ENCODE measurements at places on chromosomes 7 and 10.

- no peak for DNase-seq
These were observed 70.2 kb upstream of the PODXL start for GRCh38 chr7:131626643-131627042.

- no peak for DNase-seq
These were observed 202.8 kb downstream of the CREB5 start for GRCh38 chr7:28615091-28615490.

- no peak for DNase-seq
These were observed 170.2 kb upstream of the HABP2 start for GRCh38 chr10:113382691-113383090.

GRCh38 chr7:69951458-69951857 is 353.2 kb downstream of the AUTS2 start:
- DNase-seq, result no peak

- peak; percentile 59 for DNase-seq
These were observed 71.4 kb downstream of the NEURL1 start for GRCh38 chr10:103564776-103565520.

DNA sequence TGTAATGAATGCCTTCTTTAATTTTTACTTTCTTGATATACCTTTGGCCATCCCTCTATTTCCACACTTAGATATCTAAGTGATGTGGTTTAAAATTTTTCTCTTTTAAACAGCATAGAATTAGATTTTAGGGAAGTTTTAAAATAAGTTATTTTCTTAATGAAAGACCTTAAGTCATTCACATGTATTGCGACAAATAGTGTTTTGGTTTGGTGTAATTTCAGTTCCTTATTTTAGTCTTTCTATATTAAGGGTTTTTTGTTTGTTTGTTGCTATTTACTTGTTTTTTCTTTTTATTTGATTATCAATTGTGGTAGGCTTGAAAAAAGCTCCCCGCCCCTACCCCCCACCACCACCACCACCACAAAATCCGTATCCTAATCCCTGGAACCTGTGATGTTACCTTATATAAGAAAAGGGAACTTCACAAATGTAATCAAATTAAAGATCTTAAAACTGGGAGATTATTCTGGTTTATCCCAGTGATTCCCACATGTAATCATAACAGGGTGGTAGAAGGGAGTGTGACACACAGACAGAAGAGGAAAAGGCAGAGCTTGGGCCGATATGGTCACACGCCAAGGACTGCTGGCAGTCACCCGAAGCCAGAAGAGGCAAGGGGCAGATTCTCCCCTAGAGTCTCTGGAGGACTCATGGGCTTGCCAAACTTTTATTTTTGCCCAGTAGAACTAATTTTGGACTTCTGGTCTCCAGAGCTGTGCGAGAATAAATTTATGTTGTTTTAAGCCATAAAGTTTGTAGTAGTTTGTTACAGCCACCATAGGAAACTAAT is 149.7 kb downstream of the NPSR1 start:
- DNase-seq, result no peak

- DNase-seq, result no peak
These were observed 286.4 kb upstream of the SP4 start for GRCh38 chr7:21141476-21141875.

- DNase-seq, result no peak
These were observed 145.9 kb downstream of the SH3PXD2A start for GRCh38 chr10:103709341-103709920.
